ENCODE measurements at places on chromosomes 12 and 14.

DNA sequence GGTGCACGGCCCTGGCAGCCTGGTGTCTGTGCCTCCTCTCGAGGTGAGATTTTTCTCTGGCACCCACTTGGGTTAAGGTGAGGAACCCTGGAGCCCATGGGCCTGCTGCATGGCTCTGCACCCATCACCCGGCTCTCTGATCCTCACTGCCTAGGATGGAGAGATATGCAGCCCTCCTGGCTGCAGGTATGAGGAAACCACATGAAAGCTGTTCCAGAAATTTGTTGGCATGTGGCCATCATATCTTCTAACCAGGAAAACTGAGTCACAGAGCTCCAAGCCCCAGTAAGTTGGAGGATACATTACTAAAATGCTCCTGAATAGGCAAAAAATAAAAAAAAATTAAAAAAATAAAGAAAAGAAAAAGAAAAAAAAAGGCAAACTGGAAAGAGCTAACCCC lies 39.3 kb upstream of the DDX11 start:
- DNase-seq: no peak

- no peak for DNase-seq
Measured at GRCh38 chr12:3213188-3213587, 136.0 kb downstream of the TSPAN9 start.

DNA sequence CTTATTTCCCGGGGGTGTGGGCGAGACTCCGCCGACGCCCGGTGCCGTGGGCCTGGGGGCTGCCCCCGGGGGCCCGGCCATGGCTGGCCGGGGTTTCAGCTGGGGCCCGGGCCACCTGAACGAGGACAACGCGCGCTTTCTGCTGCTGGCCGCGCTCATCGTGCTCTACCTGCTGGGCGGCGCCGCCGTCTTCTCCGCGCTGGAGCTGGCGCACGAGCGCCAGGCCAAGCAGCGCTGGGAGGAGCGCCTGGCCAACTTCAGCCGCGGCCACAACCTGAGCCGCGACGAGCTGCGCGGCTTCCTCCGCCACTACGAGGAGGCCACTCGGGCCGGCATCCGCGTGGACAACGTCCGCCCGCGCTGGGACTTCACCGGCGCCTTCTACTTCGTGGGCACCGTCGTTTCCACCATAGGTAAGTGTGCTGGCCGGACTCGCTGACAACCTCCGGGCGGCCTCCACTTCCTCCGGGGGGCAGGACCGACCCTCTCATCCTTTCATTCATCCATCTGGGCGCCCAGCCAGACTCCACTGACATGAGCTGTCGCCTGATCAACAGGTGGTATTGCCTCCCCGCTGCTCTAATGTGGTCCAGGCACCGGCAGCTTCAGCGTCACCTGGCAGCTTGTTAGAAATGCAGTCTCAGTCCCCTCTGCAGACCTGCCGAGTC lies 467 bp downstream of the KCNK13 start:
- DNase-seq: no peak

- no peak for DNase-seq
Measured at GRCh38 chr12:109098183-109098604, 797 bp downstream of the UNG start.

DNA sequence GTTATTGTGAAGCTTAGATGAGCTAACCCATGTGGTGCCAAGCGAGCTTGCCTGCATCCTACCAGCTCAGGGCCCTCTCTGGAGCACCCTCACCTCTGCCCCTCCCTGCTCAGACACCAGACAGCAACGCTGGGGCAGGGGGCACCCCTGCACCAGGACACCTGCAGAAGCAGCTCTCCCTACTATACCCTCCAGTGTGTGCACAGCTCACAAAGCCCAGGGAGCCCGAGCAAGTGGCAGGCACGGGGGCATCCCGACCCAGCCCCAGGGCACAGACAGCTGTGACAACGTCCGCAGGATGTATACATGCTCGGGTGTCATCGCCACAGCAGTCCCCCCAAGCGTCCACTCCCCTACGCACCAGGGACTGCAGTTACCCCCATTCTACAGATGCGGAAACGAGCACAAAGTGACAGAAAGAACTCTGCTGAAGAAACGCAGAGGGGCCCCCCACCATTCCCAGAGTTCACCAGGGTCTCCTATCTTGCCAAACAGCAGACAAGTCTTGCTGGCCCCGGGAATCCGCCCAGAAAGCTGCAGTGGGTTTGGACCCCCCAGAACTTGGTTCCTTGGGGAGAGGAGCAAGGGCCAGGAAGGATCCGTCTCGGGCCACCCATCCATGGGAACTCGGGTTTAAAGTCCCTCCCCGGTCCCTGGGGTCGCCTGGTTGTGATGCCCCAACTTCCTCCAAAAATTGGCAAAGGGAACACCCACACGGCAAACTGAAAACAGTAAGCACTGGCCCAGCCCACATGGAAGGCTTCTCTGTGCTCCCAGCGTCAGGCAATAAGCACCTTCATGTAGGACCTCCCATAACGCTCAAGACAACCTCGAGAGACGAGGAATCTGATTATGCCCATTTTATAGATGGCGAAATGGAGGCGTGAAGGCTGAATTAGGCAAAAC lies 12.0 kb downstream of the NCOR2 start:
- DNase-seq: no peak

DNA sequence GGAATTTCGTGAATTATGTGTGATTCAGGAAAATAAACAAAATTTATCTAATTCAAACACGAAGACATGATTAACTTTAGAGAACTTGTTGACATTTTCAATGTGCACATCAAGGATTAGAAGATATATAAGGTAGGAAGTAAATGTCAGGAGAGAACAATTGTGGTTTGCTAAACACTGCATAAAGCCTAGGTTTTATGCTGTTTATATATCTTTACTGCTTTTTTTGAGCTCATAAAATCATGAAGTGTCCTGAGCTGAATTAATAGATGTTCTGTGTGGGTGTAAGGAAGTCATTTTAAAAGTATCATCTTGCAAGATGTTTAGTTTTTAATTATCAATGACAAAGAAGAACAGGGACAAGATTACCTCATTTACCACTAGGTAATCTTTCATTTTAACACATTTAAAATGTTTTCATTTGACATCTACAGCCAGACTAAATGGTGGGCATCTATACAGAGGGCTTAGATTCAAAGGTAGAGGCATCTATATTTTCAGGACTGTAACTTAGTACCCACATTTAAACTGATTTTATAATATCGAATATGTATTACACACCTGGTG lies 382.8 kb downstream of the ADAMTS20 start:
- no peak for DNase-seq

- no peak for DNase-seq
Measured at GRCh38 chr12:25829192-25829591, 129.3 kb upstream of the RASSF8 start.

GRCh38 chr14:101717663-101718490 lies 43.6 kb upstream of the PPP2R5C start:
- DNase-seq: no peak

- no peak for DNase-seq
Measured at GRCh38 chr12:42639556-42639955, 50.0 kb upstream of the PRICKLE1 start.

- no peak for DNase-seq
Measured at GRCh38 chr12:126601184-126602170, 1536.2 kb downstream of the AACS start.

- DNase-seq: no peak
Measured at GRCh38 chr14:99871771-99872170, 78.6 kb downstream of the EML1 start.

All from activated CD8-positive, alpha-beta memory T cell treated with anti-CD3 and anti-CD28 coated beads for 48 hours (primary cell).